HFF-Myc (cell line): ENCODE measurements at places on chromosomes 7 and 10.

GRCh38 chr10:71694567-71694968, 25.0 kb downstream of the C10orf105 start:
- no peak for DNase-seq

- no peak for DNase-seq
These were observed 184.4 kb downstream of the GRID1 start for GRCh38 chr10:86182150-86182549.

GRCh38 chr10:102153093-102153620, 968 bp downstream of the NOLC1 start:
- no peak for DNase-seq

- no peak for DNase-seq
These were observed 192.3 kb downstream of the REEP3 start for GRCh38 chr10:63713191-63714144.

- peak; percentile 3 for DNase-seq
These were observed 180.2 kb upstream of the FZD8 start for GRCh38 chr10:35822316-35822715.
